ENCODE measurements at places on chromosomes 13 and 19.

DNA sequence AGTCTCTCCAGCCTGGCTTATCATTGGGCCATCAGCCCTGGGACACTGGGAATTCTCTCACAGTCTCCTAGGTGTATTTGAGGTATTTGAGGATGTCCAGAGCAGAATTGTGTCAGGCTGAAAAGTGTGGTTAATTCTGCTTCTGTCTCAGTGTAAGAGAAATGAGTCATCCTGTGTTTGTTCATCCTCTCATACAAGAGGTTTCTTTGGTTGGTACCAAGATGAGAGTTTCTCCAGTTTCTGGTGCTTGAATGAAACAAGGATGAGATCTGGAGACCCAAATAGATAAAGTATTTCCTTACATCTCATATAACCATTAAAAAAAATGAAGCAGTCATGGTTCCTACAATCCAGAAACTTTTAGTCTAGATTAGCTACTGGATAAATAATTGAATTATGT, 7.7 kb downstream of the ZNF253 start:
- no peak for DNase-seq

DNA sequence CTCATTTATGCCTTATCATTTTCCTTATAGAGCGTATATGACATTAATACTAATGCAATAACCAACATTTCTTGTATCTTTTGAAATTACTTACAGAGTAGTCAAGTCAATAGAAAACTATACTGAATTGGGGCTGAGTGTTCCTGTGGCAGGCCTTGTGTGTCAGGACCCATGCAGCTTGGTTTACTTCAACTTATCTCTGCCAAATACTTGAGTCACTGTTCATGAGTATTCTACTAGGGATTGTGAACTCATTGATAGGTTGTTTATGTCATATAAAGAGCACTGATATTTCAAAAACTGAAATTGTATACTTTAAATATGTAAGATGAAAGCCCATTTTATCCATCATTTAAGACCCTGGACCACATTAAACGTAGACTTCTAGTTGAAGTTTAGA, 688.6 kb upstream of the SLITRK1 start:
- no peak for DNase-seq

GRCh38 chr13:71922194-71922593, 55.2 kb upstream of the DACH1 start:
- no peak for DNase-seq

DNA sequence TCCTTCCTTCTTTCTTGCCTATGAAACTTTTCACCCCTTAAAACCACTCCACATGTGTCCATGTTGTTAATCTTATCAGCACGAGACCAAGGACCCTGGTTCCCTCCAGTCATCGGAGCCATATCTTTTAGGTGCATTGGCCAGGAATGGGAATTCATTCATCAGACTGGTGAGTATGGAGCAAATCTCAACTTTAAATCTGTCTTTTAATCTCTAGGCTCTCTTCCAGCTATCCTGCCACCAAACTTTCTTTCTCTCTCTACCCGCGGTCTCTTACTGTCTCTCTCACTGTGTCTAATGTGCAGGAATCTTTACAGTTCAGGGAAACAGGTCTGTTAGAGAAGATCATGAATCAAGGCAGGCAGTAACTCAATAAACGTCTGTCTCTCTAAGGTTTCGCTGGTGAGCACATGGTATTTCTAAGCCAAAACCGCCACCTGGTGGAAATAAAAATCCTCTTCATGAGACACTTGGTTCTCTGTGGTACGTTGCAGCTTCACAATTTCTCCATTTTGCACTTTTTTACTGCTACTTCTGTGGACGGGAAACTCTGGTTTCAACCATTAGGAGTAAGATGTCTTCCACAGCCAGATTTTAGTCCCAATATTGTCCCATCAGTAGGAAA, 16.1 kb downstream of the LGALS16 start:
- peak; percentile 85 for DNase-seq

DNA sequence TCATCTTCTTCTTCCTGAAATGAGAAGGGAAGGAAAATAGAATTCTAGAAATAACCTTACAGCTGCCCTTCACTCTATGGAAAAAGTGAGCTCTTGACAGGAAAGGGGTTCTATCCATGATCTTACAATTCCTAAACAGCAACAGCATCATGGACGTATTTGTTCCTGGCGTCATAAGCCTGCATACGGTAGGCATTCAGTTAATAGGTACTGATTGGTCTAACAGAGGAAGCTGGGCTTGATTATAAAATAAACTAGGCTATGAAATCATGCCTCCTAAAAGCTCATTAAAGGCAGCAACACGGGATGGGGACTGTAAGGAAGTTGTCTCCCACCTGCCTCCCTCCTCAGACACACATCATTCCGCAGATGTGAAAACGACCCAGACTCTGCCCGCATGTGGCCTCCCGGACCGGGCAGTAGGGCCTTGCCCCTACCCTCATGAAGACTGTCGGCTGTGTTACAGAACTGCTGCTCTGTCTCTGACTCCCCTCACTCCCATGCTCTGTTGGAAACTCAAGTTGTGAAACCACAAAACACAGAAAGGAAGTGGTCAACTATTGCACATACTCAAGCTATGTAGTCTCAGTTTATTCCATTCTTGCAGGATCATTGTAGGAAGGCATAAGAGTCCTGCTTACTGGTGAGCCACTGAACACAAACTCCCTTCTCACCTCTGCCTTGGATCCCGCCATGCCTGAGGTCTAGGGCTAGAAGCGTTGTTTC, 129.8 kb downstream of the DLEU7 start:
- DNase-seq = peak; percentile 79
